Memory B cell (primary cell): ENCODE measurements at places on chromosomes 2 and 18.

DNA sequence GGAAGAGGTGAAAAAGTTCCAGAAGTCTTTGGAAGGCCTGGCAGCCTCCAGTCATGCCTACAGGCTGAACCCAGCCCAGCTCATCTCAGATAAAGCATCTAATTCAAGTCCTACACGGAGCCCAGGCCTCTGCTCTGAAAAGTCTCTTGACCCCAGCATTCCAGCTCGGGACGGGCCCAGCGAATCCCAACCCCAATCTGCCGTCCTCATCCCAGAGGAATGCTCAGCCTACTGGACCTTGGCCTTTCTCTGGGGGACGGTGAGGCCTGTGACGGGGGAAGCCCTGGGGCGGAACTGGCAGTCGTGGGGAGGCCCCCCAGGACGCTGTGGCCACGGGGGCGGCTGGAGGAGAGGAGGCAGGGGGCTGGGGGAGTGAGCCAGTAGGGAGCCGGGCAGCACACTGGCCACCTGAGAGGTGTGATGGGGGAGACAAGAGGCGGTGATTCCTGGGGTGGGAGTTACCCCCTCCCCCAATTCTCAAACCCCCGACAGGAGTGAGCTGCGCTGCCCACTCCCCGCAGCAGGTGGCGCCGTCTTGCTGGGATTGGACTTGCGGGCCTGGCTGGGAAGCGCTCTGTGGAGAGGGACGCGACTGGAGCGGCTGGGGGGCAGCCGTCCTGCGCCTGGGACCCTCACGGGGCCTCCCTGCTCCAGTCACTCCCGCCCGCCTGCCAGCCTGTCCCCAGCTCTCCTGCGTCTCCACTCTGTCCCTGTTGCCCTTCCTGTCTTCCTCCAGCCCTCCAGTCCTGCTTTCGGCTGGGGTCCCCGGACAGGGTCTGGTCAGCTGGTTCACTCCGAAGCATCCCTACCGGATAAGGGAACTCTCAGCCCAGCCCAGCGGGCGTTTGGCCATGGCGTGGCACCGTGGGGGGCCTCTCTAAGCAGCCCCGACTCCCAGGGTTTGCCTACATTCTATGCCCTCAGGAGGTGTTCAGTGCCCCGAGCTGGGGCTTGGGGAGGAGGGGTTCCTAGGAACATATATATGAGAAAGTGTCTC is 182.6 kb upstream of the HAAO start:
- DNase-seq: peak; percentile 61

DNA sequence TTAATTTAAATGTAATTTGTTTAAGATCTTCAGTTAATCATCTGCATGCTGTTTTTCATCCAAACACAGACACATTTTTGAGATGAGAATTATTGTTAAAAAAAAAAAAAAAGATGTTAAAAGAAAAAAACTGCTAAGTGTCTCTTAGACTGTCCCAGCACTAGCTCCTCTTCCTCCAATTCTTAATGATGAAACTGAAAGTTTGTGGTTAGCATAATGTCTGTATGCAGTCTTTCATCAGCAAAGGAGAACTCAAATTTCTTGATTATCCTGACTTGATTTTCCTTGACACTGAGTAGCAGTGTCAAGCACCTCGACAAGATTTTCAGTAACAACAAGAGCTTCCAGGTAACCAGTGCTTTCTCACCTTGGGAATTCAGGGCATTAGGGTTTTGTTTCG is 274.4 kb downstream of the LRRTM1 start:
- no peak for DNase-seq

DNA sequence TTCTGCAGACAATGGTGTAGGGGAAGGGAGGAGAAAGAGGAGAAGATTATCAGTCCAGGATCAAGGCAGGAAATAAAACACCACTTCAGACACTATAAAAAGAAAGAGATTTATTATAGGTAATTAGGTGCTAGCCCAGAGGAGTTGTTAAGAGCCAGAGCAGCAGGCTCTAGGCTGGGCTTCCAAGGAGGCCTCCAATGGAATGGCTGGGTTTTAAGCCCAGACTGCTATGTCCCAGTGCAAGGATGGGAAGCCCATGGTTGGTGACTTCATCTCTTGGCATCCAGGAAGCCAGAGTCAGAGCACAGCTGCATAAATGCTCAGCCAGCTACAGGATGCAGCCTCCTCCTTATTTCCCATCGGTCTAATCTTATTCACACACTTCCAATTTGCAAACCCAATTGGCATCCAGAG is 95.6 kb downstream of the LAMA3 start:
- DNase-seq: no peak

- no peak for DNase-seq
Measured at GRCh38 chr18:44245019-44245418, 435.7 kb upstream of the SETBP1 start.

GRCh38 chr2:146572598-146572997 is 1272.2 kb upstream of the ACVR2A start:
- DNase-seq: no peak
